ENCODE measurements at places on chromosomes 13 and 19.

DNA sequence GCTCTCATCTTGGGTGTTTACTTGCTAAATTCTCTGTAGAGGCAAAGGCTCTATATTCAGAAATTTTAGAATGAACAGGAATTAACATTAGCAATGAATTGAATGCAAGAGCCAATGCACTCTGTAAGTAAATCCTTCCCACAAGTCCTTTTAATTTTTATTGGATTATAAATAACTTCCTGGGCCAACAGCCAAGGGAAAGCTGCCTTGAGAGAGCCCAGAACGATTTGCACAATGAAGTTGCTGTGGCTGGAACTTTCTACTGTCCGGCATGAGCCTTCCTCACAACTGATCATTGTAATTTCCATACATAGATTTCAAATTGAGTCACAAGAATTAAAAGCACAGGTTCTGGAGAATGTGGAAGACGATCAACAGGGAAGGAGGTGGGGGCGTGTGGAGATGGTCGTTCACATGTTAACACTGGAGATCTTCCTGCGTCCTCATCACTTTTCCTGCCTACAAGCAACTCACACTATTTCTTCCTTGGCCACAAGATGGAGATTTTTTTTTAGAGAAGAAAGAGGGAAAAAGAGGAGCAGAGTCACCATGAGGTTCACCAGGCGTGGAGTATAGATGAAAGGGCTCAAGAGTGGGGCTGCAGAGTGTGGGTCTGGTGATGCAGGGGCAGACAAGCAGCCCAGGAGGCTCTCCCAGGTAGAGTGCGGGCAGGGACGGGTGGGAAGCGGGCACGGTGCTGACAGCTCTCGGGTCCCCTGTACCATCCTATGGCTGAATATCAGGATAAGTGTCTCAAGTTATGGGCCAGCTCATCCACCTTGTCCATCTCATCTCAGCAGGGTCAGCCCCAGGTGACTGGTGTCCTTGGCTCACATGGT lies 110.7 kb downstream of the SOX1 start:
- DNase-seq = no peak

DNA sequence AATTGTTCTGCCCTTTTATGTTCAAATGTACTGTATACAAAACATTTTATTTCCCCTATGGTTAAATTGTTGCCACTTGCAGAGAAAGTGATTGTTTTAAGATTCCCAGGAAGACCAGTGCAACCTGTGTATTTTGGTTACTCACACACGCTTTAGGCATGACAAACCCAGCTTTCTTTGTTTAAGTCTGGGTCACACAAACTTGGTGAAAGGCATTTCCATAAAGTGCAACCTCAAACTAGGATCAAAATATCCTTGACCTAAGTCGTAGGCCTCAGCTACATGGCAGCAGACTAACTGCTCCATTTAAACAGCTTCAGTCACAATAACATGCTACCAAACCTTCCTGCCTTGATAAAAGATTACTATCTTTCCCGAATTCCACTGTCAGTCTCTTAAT lies 639.0 kb upstream of the PRR20A start:
- no peak for DNase-seq

- no peak for DNase-seq
These were observed 18.3 kb downstream of the KCNC3 start for GRCh38 chr19:50310759-50311465.

DNA sequence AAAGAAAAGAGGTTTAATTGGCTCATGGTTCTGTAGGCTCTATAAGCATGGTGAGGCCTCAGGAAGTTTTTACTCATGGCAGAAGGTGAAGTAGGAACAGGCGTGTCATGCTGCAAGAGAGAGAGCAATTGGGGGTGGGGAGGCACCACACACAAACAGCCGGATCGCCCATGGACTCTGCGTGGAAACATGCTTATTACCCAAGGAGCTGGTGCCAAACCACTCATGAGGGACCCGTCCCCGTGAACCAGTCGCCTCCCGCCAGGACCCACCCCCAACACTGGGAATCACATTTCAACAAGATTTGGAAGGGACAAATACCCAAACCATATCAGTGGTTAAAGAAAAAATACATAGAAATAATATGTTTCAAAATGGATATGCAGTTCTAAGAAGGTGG lies 174.6 kb upstream of the RNF113B start:
- DNase-seq = no peak

- DNase-seq = no peak
These were observed 16.6 kb downstream of the MED4 start for GRCh38 chr13:48078251-48078656.

- DNase-seq = no peak
These were observed 224.4 kb downstream of the LACC1 start for GRCh38 chr13:44104197-44104490.

DNA sequence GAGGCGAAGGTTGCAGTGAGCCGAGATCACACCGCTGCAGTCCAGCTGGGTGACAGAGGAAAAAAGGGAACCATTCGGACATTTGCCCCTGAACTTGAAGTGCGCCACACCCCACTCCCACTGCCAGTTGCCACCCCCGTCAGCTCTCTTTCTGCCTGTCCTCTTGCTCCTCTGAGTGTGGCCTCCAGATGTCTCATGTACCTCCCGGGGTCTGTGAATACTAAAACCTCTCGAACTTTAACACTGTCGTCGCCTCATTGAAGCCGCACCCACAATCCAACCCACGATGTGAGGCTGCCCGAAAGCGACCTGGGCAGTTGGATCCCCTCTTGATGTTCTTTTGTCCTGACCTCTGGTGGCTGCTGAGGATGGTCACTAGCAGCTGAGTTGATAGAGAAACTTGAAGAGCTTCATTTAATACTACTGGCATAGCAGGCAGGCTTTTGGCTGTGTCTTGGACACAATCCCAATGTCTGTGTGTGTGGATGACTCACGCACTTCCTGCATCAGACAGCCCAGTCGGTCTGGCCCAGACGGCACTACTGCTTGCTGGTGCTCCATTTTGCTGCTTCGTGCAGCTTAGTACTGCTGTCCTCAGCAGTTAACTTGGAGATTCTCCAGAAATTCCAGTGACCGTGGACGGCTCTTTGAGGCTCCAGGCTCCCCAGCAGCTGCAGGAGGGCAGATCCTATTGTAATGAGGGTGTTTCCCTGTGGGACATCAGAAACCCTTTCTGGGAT lies 4.2 kb downstream of the FPR3 start:
- no peak for DNase-seq

GRCh38 chr13:98513837-98514236 lies 63.1 kb downstream of the STK24 start:
- no peak for DNase-seq

DNA sequence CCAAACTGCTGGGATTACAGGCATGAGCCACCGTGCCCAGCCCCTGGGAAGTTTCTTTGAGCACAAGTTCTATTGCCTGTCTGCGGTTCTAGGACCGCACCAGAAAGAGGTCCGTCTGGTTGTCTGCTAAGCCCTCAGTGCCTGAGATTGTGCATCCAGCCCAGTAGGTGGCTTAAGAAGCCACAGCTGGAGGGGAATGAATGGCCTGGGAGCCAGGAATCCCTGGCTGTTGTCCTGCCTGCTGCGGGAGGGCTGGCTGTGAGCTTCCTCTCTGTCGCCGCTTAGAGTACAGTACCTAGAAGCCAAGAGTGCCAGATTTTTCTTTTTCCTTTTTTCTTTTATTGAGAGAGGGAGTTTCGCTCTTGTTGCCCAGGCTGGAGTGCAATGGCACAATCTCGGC lies 4.2 kb upstream of the TYK2 start:
- no peak for DNase-seq

- no peak for DNase-seq
These were observed 574.1 kb downstream of the LMO7 start for GRCh38 chr13:76210262-76210661.

DNA sequence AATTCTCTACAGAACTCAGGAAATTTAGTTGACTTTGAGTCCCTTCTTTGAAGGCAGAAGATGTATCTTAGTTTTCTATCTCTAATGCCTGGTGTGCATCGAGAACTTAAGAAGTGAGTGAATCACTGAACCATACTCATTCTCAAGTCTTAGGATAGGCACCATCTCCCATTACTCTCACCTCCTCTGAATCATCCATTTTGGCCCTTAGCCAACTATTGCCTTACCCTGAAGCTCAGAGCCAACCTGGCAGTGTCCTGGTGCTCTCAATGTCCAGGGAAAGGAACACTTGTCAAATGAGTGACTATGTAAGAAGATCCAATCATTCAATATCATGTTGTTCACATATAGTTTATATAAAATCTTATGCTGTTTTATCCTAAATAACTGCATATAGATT lies 146.6 kb downstream of the RGCC start:
- no peak for DNase-seq

GRCh38 chr19:31338069-31338776 lies 11.0 kb downstream of the TSHZ3 start:
- DNase-seq = no peak

GRCh38 chr19:12647047-12647446 lies 19.5 kb downstream of the MAN2B1 start:
- no peak for DNase-seq

DNA sequence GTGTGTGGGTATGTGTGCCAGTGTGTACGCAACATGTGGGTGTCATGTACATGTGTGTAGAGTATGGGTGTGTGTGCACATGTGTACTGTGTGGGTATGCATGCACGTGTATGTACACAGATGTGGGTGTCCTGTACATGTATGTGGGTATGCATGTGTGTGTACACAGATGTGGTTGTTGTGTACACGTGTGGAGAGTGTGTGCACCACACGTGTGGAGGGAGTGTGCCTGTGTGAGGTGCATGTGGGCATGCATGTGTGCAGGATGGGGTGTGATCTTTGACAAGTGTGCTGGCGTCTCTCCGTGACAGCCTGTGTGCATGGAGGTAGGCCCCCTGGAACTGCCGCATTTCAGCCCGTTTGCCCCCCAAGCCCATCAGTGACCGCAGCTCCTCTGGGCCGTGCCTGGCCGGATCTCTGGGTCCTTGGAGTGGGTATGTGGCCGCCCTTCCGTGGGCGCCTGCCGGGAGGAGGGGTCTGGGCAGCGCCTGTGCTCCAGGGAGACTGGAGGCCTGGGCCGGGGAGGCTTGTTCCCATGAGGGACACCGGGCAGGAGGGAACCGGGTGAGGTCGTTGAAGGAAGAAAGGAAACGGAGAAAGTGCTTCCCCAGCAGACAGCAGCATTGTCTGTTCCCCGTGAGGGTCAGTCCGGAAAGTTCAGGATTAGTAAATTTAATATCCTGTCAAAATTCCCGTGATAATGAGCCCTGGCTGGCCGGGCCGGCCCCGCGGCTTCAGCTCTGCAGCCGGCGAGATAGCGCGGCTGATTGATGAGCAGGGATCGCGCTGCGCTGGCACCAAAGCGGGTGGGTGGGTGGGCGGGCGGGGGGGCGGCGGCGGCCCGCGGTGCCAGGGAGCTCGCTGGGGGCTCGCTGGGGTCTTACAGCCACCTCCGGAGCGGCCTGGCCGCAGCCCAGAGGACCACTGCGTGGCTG lies 91.1 kb upstream of the SOX1 start:
- no peak for DNase-seq

- no peak for DNase-seq
These were observed 25.1 kb downstream of the RFX1 start for GRCh38 chr19:13981021-13981420.

DNA sequence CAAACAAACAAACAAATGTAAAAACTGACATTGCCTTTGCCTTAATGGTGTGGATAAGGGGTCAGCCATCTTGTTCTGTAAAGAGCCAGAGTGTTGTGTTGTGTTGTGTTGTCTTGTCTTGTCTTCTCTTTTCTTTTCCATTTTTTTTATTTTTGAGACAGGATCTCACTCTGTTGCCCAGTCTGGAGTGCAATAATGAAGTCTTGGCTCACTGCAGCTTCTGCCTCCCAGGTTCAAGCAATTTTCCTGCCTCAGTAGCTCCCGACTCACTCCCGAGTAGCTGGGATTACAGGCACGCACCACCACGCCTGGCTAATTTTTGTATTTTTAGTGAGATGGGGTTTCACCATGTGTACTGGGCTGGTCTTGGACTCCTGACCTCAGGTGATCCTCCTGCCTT lies 27.8 kb downstream of the TIMM13 start:
- DNase-seq = no peak

- no peak for DNase-seq
These were observed 13.7 kb upstream of the SLC35E1 start for GRCh38 chr19:16585808-16586476.

DNA sequence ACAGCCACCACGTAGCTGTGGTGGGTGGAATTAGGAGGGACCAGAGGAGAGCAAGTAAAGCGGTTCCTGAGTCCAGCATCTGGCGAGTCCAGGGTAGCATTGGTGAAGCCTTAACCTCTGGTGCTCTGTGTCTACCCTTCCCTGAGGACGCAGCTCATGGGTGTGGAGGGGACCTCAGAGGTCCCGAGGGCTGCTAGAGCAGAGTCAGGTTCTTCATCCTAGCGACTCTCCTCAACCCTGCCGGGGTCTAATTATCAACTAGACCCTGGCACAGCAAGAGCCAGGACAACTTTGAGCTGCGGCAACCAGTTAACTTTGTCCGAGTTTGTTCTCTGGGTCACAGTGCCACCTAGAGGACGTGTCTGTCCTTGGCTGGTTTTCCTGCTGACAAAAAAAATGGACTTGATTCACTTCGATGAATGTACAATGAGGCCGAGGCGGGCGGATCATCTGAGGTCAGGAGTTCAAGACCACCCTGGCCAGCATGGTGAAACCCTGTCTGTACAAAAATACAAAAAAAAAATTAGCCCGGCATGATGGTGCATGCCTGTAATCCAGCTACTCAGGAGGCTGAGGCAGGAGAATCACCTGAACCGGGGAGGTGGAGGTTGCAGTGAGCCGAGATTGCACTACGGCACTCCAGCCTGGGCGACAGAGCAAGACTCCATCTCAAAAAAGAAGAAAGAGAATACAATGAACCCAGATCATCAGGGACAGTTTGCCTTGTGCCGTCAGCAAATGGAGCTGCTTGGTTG lies 25.0 kb downstream of the TSSK6 start:
- peak; percentile 77 for DNase-seq

DNA sequence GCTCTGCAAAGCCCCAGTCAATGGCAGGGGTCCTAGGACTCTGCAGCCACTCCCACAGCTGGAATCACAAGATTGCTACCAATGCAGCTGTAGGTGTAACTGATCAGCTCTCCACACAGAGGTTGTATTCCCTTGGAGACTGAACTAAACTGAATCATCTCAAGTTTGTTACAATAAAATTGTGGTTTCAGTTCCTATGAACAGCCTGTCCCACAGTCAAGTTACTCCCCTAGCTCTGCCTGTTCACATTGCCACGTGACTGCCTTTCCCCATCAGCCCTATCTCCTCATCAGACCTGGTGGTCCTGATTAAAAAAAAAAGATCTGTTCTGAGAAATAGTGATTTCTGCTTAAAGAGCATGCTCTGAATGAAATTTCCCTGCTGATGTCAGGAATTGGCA lies 287.9 kb upstream of the NBEA start:
- DNase-seq = no peak

GRCh38 chr19:47229676-47230053 lies 1.3 kb downstream of the BBC3 start:
- DNase-seq = no peak

DNA sequence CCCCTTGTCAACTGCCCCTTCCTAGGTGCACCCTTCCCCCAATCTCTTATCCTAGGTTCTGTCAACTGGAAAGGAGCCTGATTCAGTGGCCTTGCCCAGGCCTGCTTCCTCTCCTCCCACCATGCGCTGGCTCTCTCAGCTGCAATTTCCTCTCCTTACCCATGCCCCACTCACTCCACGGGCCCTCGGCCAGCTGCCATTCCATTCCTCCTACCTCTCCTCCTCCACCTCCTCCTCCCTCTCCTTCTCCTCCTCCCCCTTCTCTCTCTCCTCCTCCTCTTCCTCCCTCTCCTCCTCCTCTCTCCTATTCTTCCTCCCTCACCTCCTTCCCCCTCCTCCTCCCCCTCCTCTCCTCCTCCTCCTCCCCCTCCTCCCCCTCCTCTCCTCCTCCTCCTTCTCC lies 9.6 kb upstream of the TIMM44 start:
- no peak for DNase-seq

- no peak for DNase-seq
These were observed 2860.6 kb upstream of the PCDH20 start for GRCh38 chr13:64276232-64276631.

All from activated T-cell treated with anti-CD3 and anti-CD28 coated beads for 4 hours (primary cell).